ENCODE measurements at places on chromosomes 13 and 19. TPM values are rescaled to one million over a fixed set of nuclear protein-coding genes. Genes with fewer than 3 reads are reported as not detected.

The SH2D3A gene
- total RNA-seq: 28.5 TPM

The MBD3L3 gene
- total RNA-seq: not detected

The CGB2 gene
- total RNA-seq: not detected

The PRSS57 gene
- total RNA-seq: not detected

The POLR1D gene
- total RNA-seq: 140 TPM

The CYSLTR2 gene
- total RNA-seq: 2.9 TPM

The PLK5 gene
- not detected for total RNA-seq

The LILRB5 gene
- not detected for total RNA-seq

The PABPC3 gene
- 0.63 TPM for total RNA-seq

The FFAR2 gene
- not detected for total RNA-seq

The C19orf81 gene
- total RNA-seq: not detected

Measured in activated CD8-positive, alpha-beta T cell treated with anti-CD3 and anti-CD28 coated beads, Interleukin-2, amount 10 ng/mL, durations not matched to agents 7 days and 5 days (primary cell).